ENCODE measurements at places on chromosomes 1 and 21.

DNA sequence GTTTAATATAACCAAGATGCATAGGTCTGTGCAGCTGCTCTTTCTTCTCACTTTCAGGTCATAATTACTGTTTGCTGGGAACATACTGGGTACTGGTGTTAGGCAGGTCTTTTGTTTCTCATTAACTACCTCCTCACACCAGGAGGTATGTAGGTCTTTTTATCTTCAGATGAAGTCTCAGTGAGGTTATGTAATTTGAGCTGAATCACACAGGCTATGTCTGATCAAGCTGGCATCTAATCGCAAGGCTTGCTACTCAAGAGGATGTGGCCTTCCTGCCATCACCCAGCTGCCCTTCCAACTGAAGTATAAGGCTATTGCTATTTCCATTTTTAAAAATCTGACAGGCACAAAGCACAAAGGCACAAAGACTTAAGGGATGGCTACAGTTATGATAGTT is 96.4 kb downstream of the RUNX1 start:
- DNase-seq = no peak

- DNase-seq = no peak
Measured at GRCh38 chr1:167909691-167910180, 4.2 kb downstream of the ADCY10 start.

- DNase-seq = no peak
Measured at GRCh38 chr1:204127597-204128242, 24.1 kb downstream of the ETNK2 start.

DNA sequence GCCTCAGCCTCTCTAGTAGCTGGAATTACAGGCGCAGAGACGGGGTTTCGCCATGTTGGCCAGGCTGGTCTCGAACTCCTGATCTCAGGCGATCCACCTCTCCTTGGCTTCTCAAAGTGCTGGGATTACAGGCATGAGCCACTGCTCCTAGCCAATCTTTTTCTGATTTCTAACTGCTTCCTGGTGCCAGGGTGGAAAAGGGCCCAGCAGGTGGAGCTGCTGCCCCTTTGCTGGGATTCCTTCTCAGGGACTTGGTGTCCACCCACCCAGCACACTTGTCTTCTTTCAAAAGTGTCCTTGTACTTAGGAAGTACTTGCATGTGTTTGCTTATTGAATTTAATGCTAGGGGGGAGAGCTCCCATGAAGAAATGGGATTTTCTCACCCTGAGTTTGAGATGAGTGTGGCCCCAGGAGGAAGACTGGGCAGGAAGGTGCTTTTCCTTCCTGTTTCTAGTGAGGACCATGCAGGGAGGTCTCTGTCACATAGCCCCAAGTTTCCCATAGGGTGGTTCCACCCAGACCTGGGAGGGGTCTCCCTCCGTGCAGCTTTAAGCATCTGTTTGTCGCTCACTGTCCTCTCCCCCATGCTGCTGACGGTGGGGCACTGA is 14.2 kb downstream of the UTP11 start:
- DNase-seq = no peak

- DNase-seq = no peak
Measured at GRCh38 chr1:12456979-12457378, 161.0 kb downstream of the DHRS3 start.

DNA sequence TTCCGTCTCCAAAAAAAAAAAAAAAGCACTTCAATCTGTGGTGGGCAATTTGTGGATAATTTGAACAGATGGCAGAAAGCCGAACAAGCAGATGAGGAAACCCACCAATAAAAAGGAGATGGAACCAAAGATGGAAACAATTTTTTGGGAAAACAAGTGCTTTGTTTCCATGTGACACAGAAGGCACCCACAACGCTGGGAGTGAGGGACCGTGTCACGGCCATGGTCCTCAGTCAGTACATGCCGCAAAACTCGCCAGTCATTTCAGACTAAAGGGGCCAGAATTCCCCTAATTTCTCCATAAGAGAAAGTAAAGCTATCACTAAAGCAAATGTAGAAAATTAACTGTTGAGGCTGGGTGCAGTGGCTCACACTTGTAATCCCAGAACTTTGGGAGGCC is 5.0 kb downstream of the CCNL2 start:
- no peak for DNase-seq

DNA sequence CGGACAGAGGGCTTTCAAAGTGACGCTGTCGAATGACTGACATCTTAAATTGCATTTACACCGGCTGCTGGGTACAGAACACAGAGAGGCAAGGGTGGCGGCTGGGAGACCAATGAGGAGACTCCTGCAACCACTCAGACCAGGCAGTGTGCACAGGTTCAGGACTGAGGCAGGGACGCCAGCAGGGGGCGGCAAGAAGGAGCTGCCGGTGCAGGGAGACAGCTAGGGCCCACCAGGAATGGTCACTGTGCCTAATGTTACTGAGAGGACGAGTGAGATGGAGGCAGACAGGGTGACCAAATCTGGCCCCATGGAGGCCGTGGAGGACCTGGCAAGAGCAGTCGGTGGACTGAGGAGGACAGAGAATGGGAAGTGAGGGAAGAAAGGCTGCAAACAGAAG is 23.5 kb downstream of the GLIS1 start:
- no peak for DNase-seq

GRCh38 chr1:234127026-234127671 is 222.7 kb downstream of the SLC35F3 start:
- DNase-seq = no peak
